Epithelial cell of proximal tubule (primary cell): ENCODE measurements at places on chromosomes 4 and X. TPM values are rescaled to one million over a fixed set of nuclear protein-coding genes. Genes with fewer than 3 reads are reported as not detected.

DNA sequence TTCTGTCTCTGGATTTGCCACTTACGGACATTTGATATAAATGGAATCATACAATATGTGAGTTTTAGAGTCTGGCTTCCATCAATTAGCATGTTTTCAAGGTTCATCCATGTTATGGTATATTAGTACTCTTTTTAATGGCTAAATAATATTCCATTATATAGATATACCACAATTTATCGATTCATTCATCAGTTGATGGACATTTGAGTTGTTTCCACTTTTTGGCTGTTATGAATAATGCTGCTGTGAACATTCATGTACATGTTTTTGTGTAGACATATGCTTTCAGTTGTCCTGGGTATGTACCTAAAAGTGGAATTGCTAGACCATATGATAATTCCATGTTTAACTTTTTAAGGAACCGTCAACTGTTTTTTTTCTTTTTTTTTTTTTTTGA lies 61.2 kb upstream of the MND1 start:
- DNase-seq: no peak

- DNase-seq: no peak
Observed at GRCh38 chrX:41971346-41971745, 48.0 kb upstream of the CASK start.

DNA sequence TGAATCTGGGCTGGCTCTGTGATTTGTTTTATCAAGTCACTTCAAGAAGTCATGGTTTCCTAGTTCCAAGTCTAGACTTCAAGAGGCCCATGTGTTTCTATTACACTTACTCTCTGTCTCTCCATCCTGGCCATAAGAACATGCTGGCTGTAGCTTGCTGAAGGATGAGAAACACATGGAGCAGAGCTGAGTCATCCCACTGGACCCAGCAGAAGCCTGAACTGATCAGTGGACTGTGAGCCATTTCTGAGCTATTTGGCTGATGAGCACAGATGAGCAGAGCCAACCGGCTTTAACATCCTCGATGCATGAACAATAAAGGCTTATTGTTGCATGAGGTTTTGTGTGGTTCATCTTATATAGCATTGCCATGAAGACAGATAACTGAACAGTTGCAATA lies 290.6 kb upstream of the BOD1L1 start:
- peak; percentile 95 for DNase-seq

DNA sequence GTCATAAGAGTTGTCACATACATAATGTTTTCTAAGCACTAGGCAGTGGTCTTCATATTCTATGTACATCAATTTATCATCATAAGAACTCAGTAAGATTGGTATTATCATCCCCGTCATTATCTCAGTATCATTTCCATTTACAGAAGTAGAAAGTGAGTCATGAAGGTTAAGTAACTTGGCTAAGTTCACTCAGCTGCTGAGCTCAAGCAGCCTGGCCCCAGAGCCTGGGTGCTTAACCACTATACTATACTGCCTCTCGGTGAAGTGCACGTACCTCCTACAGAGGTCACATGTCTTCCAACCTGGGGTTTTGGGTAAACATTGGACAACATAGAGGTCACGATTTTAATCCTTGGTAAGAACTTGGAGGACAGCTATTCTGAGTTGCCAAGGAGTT lies 161.5 kb upstream of the GATB start:
- no peak for DNase-seq

GRCh38 chrX:10484683-10485247 lies 135.6 kb downstream of the MID1 start:
- no peak for DNase-seq

GRCh38 chr4:118843237-118843636 lies 7.3 kb upstream of the SEC24D start:
- no peak for DNase-seq

- peak; percentile 18 for DNase-seq
Observed at GRCh38 chrX:84501798-84502628, at the start of gene HDX. Gene HDX, minus strand, starts transcription at chrX:84502453. Its CDS starts 27,056 bp downstream, at chrX:84475397.

- no peak for DNase-seq
Observed at GRCh38 chr4:159284113-159284512, 181.2 kb downstream of the RAPGEF2 start.

- DNase-seq: no peak
Observed at GRCh38 chr4:55727746-55728145, 91.6 kb upstream of the NMU start.

DNA sequence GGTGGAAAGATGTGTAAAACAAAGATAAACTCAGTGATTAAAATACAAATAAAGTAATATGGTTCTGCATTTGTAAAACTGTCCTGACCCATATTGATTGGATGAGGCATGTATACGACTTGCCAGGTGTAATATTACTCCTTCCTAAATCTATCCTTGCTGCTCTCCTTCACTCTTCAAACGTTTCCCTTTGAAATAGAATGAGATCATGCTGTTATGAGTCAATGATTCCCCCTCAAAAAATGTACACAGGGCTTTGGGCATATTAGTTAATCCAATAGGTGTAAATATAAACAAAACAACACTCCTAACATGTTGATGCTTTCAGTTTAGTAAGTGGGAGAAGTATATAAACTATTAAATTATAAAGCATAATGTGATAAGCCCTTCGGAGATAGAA lies 117.4 kb upstream of the GPM6A start:
- DNase-seq: no peak

GRCh38 chr4:3676907-3677747 lies 89.1 kb upstream of the ADRA2C start:
- DNase-seq: no peak

- DNase-seq: no peak
Observed at GRCh38 chr4:122747068-122747467, 14.6 kb downstream of the BBS12 start.

CCDC149 gene
- total RNA-seq: 2.6 and 2.8 TPM in 2 replicates

EFHC2 gene
- total RNA-seq: 0.81 TPM in 1 of 2 replicates, not detected in the other

NSG1 gene
- total RNA-seq: 1.6 and 3.2 TPM in 2 replicates
